ENCODE measurements at places on chromosomes 16 and 17.

GRCh38 chr17:64092952-64093451 lies 36.9 kb downstream of the ERN1 start:
- no peak for DNase-seq

DNA sequence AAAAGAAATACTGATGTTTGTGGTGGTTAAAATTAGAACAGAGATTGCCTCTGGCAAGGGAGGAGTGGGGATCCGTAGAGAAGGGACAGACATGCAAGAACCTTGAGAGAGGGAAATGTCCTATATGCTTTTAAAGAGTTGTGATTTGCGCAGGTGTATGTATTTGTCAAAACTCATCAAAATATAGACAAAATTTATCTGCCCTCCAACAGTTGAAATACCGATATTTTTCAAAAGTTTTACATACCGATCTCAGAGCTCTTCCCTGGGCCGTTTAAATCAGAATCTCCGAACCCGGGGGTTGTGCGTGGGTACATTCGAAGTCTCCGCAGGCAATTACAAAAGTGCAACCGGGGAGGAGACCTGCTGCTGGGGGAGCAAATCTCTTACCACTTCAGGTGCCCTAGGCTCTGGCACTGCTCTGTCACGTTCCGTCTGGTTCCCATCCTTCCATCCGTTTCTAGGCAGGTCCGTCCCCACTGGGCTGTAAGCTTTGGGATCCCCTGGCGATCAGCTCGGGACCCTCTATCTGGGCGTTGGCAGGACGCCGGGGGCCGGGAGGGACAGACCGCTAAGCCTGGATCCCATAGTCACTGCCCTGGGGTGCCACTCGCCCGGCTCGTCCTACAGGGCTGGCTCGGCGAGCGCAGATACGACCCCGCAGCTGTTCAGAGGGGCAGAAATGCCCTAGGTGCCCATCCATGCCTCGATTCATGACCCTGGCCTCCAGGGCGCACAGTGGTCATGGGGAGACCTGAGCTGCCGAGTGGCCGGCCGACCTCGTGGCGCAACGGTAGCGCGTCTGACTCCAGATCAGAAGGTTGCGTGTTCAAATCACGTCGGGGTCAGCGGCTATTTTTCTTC lies 4.2 kb downstream of the BORCS6 start:
- DNase-seq = peak; percentile 75

- DNase-seq = peak; percentile 89
Measured at GRCh38 chr16:57623251-57624043, 5.0 kb upstream of the ADGRG1 start.

- DNase-seq = no peak
Measured at GRCh38 chr16:88667461-88667860, 4.6 kb upstream of the MVD start.

- DNase-seq = no peak
Measured at GRCh38 chr16:27859020-27859419, 204.5 kb downstream of the GSG1L start.

- DNase-seq = no peak
Measured at GRCh38 chr17:20202141-20202621, 193.0 kb downstream of the SPECC1 start.

GRCh38 chr17:71527311-71527710 lies 593.5 kb upstream of the SOX9 start:
- DNase-seq = no peak
